ENCODE measurements at places on chromosomes 6 and 20.
A peak's percentile ranks its signal among the peaks of the same experiment; 100 is the strongest.

- peak; percentile 13 for DNase-seq
Measured at GRCh38 chr20:60294632-60295031, 336.4 kb downstream of the CDH26 start.

GRCh38 chr6:23170049-23170448 lies 600.7 kb downstream of the HDGFL1 start:
- DNase-seq: no peak

DNA sequence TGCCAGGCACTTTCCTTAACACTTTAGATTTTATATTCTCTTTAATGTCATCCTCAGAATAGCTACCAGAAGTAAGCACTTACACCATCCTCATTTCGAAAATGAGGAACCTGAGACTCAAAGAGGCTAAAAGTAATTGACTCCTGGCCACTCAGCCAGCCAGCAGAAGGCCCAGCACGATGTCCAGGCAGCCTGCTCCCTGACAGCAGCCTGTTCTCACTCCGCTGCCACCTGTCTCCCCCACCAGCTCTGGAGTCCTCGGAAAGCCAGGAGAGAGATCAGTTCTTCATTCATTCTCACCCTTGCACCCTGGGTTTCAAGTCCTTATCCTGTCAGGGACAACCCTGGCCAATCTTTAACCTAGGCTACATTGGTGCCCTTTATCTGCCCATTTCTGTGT lies 174.0 kb downstream of the SASH1 start:
- no peak for DNase-seq

DNA sequence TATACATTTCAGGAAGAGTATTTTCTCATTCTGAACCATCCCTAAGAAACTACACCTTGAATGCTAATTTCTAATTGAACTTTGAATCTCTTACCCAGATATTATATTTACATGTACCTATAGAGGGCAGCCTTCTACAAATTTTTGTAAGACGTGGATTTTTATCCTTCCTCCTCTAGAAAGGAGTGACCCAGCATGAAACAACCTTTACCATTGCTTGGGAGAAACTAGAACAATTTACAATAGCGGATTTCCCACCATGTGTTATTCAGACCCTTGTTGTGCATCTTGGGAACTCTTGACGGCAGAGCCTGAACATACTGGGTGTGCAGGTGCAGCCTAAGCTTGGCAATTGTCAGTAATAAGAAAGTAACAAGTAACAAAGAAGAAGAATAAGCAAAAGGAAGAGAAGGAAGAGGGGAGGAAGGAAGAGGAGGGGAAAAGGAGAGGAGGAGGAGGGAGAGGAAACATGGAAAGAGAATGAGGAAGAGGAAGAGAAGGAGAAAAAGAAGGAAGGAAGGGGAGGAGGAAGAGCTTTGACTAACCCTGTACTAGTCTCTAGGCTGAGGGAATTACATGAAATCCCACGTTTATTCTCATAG lies 10.8 kb upstream of the TAAR1 start:
- DNase-seq: no peak

- DNase-seq: no peak
Measured at GRCh38 chr20:62768234-62768546, 28.1 kb upstream of the MRGBP start.

DNA sequence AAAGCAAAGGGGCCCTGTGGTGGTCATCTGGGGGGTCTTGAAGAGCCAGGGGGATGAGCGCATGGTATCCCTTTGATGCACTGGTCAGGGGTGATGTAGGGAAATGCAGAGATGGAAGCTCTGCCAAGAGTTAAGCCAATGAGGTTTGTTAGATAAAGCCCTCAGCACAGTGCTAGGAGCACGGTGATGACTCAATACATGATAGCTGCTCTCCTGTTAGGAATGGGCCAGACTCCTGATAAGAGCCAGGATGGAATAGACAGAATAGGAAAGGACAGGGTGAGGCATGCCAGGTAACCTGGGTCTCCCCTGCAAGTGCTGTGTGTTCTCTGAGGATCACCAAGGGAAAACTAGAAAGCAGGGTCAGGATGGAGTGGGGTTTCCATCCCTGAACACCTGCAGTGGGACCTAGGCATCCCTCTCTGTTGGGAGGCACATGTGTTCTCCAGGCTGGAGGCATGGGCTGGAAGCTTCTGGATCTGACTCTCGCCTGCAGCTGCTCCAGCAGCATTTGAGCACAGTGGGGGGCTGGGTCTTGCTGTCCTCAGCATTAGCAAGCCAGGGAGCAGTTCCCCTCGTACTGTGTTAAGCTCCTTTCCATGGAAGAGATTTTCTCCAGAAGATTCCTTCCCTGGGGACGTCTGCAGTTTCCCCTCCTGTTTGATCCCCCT lies 71.8 kb upstream of the TIAM2 start:
- DNase-seq: no peak

- DNase-seq: no peak
Measured at GRCh38 chr6:138688580-138688979, 85.0 kb upstream of the CCDC28A start.

DNA sequence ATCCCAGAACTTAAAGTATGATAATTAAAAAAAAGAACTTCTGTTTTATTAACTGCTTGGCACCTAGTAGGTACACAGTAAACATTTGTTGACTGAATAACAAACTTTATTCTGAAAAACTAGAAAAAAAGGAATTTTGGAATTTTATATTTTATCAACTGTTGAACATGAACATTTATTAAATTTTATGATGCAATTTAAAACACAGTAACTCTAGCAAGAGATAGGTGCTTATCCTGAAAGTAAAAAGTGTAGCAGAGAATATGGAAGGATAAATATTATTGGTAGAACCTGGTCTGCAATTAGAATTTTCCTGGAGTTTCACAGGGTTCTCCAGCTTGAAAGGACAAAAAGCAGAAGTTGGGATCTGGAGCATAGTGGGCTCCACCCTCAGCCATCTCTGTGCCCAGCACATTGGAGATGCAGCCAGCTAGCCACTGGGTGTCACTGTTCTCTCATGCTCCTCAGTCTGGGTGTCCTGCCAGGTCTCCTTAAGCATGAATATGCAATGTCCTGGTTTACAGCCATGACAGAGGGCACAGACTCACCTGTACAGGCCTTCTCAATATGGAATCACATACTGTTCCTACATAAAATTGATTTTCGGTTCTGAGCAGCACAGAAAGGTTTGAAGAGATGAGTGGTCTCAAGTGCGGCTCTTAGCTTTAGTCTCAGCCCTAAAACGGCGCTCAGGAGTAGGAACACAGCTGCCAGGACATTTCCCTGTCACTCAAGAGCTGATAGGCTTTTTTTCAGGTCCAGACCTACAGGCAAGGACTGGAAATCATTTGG lies 31.7 kb upstream of the IL20RA start:
- DNase-seq: peak; percentile 64

- no peak for DNase-seq
Measured at GRCh38 chr6:45754432-45754831, 261.2 kb downstream of the CLIC5 start.

DNA sequence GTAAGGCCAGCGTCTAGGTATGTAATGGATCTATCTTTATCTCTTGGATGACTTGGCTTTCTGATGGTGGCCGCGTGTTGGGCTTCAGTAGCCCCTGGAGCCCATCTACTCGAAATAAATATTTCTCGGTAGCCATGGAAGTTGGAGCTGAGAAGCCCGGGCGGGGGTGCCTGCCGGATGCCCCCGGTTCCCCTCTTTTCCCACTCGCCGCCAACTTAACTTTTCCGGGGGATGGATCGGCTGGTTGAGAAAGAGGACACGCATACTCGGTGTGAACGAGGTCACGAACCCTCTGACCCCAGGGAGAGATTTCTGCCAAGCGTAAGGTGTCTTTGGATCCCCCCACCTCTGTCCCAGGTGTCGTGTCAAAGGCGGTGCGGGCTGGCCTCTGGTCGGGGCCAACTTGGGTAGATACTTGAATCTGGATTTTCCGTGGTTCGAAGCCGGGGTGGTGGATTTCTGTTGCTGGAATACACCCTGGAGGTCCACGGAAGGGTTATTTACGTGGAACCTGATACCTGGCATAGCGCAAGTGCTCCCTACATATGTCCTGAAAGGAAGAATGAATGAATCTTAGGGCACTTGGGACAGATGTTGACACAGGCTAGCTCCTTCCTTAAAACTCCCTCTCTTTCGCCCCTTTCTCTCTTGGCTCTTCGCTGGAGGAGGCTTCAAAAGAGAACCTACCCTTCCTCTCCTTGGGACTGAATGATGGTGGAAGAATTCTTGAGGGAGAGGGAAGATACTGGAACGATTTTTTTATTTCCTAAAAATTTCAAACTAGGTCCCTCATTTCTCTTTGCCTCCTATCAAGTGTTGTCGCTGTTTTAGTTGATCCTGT lies 996 bp downstream of the DOK5 start:
- no peak for DNase-seq

DNA sequence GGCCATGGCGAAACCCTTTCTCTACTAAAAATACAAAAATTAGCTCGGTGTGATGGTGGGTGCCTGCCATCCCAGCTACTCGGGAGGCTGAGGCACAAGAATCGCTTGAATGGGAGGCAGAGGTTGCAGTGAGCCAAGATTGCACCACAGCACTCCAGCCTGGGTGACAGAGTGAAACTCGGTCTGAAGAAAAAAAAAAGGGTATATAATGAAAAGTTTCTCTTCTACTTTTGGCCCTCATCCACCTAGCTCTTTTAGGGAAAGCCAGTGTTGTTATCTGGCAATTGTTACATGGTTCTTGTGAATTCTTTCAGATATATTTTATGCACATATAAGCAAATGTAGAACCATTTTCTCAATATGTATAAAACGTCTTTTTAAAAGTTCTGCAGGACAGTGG lies 19.0 kb downstream of the KIF3B start:
- DNase-seq: no peak

GRCh38 chr6:82744286-82745015 lies 321.2 kb downstream of the UBE3D start:
- DNase-seq: no peak

DNA sequence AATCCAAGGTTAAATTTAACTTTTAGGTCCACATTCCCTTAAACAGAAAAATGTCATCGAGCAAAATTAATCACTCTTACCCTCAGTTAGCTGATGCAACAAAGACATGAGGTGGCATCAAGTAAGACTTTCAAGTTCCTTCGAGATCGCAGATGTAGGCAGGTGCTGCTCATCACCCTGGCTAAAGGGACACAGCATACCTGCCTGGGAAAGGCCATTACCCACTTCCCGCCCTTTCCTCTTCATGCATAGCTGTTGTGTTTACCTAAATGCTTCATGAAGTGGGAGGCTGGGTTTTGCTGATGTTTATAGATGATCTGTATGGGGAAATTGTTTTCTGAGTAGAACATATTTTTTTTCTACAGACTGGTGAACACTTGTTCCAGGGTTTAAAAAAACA lies 67.7 kb downstream of the GFRA4 start:
- no peak for DNase-seq

DNA sequence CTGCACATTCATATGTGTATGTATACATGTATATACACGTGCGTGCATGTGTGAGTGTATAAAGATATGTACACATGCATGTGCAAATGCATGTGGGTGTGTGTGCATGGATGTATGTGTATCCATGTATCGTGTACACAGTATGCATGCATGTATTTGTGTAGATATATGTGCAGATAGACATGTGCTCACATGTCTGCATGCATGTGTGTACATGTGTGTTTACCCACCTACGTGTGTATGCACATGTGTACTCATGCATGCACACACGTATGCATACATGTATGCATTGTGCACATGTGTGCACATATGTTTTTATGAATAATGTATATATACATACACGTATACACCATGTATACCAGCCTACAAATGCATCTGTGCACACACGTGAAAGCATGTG lies 80.3 kb upstream of the ZNF322 start:
- no peak for DNase-seq

DNA sequence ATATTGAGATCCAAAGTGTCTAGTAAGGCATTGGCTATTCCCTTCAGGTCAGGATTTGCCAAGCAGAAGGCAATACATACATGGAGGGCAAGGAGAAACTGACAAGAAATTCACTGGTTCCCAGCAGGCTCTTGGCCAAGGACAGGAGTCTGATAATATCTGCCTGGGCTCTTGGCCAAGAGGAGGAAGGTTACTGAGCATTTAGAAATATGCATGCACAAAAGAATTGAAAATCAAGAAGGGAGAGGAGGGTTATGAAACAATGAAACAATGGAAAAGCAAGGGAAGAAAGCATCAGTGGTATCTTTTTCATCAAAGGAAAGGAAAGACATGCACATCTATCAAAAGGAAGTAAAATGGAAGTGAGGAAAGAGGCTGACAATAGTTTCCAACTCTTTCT lies 42.4 kb downstream of the ARHGAP18 start:
- DNase-seq: no peak

DNA sequence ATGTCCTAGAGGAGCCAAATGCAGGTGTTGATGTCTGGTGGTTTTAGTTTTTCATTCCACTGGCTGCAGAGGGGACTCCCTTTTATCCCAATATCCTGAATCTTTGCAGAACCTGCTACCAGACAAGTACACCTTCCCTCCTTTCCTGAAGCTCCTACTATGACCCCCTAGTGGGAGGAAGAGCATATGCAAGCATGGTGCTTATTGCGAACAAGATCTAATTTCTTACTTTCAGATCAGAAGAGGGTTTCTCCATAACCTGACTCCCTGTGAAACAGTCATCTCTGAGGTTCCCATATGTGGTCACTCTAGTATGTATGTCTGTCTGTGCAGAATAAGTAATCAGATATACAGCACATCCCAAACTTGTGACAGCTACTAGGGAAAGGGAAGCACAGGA lies 277.2 kb downstream of the ARHGAP18 start:
- no peak for DNase-seq

DNA sequence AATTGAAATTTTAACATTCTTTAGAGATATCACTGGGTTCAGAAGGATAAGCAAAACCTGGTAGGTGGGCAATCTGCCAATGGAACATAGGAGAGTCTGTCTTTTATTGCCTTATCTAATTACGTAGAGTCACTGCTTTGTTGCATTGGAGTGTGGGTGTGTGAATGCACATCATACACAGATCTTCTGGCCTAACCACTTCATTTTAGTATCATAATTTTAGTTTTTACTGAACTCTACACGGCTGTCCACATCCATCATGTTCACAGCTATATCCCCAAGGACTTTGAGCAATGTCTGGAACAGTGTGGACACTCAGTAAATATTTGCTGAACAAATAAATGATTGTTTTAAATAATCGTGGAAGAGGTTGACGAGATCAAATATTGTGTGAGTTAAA lies 104.6 kb upstream of the AKIRIN2 start:
- no peak for DNase-seq

DNA sequence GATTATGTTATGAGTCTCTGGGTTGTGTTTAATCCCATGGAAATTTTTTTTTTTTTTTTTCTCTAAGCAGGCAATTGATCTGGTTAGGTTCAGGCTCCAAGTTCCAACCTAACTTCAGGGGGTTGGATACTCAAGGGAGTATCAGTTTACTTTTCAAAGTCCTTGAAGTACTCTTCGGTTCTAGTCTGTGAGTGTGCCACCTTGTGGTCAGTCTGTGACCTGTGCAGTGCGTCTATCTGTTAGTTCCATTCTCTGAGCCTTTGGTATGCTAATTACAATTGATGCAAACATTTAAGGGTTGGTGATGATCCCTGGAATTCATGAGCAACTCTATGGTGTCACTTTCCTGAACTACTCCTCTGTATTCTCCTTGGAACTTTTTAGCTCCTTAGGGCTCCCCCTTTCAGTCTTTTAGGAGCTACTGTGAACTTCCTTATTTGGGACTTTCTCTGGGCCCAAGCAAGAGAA lies 342.0 kb downstream of the SOX4 start:
- DNase-seq: peak; percentile 43

- DNase-seq: no peak
Measured at GRCh38 chr6:31246051-31246521, 25.8 kb downstream of the HLA-C start.

Data from activated CD4-positive, alpha-beta T cell treated with anti-CD3 and anti-CD28 coated beads, Interleukin-2, amount 10 ng/mL, durations not matched to agents 7 days and 5 days (primary cell).